Fibroblast of skin of right biceps (primary cell): ENCODE measurements at places on chromosomes 7 and 10.
A peak's percentile ranks its signal among the peaks of the same experiment; 100 is the strongest.

- DNase-seq: no peak
Measured at GRCh38 chr7:1800902-1801301, 130.8 kb downstream of the ELFN1 start.

GRCh38 chr10:5888351-5888750 lies 1.3 kb downstream of the ANKRD16 start:
- peak; percentile 36 for DNase-seq

GRCh38 chr10:4525103-4525502 lies 300.9 kb upstream of the AKR1E2 start:
- DNase-seq: no peak

- DNase-seq: no peak
Measured at GRCh38 chr7:130879191-130879590, 145.2 kb upstream of the KLF14 start.

- DNase-seq: peak; percentile 76
Measured at GRCh38 chr10:102175415-102175814, 23.2 kb downstream of the NOLC1 start.

DNA sequence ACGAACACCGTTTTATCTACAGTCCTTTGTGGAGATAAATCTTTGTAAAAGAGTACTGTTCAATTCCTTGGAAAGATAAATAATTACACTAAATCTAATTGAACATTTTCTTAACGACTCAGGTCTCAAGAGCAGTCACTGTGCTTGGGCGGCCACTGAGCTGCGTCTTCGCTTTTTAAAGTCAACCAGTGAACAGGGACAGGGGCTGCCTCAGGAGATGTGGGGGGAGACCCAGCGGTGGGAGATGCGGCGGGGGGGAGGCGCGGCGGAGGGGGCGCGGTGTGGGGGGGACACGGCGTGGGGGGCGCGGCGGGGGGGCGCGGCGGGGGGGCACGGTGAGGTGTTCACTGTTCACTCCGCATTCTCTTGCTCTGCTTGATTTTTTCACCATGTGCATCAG lies 39.8 kb downstream of the CAMK2B start:
- no peak for DNase-seq

GRCh38 chr7:88071994-88072714 lies 138.1 kb downstream of the ADAM22 start:
- no peak for DNase-seq

- DNase-seq: peak; percentile 34
Measured at GRCh38 chr10:7153750-7154149, 257.1 kb downstream of the SFMBT2 start.

DNA sequence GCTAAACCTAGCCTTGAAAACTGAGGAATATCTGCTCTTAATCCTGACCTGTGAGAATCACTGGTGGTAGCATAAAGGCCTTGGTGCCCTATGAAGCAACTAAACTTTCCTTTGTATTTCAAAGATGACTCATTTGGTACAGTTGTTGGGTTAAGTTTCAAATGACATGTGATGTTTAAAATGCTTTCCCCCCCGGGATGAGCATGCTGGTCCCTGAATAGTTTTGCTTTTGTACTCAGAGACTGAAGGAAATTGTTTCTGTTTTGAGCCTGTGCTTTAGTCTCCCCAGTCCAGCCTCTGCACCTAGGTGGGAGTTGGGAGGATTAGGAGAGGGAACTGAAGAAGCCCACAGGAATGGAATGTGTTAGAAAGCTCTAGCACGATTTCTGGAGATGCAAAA lies 258.9 kb upstream of the NPY start:
- DNase-seq: peak; percentile 40

DNA sequence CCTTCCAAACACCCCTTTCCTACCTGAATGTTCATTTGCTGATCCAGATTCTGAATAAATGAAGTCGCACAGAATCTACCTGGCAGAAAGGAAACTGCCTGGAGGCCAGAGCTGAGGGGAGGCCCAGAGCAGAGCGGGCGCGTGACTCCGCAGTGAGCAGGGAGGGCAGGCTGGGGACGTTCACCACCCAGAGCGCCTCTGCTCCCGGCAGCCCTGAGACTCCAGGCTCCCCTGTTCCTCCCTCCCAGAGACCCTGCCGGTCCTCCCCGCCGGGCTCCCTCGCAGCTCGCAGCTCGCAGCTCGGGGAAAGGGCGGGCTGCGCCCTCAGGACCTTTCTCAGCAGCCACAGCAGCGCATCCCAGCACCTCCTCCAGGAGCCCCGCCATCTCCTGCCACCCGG lies 176.7 kb upstream of the ZNF32 start:
- no peak for DNase-seq

- DNase-seq: no peak
Measured at GRCh38 chr7:111593343-111593742, 31.1 kb upstream of the IMMP2L start.

DNA sequence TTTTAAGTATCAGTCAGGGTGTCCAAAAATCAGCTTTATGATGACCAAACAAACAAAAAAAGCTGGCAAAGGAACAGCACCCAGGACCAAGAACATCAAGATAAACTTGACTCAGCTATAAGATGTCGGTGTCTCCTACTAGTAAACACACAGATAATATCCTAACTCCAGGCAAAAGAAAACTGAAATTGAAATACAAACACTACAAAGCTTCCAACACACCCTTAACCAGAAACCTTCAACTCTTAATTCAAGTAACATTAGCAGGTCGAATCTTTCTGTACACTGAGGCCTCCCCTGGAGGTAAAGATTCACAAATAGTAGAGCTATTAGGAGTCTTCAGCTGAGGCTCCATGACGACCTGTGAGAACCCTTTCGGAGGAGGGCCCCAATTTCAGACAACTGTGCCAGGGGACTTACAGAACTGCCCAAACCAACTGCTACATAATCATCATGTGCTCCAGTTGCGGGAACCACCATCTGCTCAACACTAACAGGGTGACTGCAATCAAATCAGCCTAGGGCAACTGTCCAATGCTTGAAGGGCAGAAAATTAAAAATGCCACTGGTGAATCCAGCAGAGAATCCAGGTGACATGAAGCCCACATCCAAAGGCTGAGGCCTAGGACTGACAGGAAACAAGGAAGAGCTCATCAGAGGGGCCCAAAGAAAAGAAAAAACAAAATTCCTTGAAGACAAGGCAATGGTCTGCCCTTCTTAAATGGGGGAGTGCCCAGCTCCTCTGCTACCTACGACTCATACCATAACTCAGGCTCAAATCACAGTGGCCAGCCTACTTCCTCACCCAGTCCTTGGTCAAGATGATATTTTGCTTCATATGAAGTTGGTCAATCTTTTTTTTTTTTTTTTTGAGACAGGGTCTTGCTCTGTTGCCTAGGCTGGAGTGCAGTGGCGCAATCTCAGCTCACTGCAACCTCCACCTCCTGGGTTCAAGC lies 20.0 kb downstream of the XPNPEP1 start:
- DNase-seq: peak; percentile 17

DNA sequence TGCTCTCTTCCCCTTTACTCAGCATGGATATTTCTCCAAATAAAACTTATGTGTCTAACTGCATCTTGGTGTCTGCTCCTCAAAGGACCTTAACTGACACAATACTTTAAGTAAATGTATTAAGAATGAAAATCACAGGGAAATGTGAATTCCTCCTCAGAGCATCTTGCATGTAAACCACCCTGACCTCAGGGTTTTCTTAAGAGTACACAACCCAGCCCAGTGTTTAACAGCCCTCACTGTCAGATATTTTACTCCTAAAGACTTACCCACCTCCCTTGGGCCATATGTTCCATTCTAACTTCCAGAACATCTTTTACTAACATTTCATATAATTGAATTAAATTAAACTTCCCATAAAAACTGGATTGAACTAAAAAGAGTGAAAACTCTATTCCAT lies 315.3 kb downstream of the HPSE2 start:
- no peak for DNase-seq

DNA sequence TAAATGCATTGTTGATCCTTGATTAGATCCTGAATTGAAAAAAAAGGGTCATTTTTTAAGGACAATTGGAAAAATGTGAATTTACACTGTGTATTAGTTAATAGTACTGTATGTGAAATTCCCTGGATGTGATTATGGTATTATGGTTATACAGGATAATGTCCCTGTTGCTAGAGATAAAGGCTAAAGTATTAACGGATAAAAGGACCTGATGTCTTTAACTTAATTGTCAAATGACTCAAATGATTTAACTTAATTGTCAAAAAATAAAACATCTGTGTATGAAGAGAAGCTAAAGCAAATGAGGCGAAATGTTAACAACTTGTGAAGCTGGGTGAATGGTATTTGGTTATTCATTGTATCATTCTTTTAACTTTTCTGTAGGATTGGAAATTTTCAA lies 48.8 kb downstream of the SUFU start:
- DNase-seq: no peak

DNA sequence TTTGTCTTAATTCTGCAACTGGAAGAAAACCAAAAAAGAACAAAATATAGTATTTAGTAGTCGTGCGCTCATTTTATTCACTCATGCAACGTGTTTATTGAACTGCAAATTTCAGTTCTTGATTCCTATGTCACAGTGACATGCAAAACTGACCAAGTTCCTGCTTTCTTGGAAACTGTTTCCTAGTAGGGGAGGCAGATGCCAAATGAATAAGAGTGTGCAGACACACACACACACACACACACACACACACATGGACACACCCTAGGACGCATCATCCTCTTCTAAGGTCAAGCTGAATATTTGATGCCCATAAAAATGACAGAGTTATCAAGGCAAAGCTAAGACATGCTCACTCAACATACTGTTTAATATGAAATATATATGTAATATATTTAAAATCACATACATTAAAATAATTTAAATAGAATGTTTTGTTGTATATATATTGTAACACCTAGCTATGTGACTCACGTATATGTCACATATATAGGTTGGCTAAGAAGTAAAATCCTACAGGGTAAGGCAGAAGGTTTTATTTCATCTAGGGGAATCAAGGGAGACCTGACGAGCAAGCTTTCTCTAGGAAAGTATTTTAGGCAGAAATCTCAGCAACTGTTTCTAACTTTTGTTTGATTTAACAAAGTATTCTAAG lies 79.6 kb downstream of the SVIL start:
- DNase-seq: peak; percentile 27

DNA sequence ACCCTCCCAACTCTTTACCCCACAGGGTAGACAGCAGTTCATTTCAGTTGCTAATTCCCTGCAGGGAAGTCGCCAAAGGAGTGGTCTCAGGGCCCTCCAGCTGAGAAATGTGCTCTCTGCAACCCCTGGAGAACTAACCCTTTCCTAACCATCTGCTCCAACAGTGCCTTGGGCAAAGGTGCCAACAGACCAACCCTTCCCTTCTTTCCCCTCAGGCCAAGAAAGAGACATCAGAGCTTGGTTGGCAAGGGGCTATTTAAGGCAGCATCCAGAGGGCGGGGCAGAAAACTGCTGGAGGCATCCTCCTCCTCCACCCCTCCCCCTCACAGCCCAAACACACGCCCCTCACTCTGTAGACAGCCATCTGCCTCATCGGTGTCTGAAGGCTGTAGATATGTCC lies 1.7 kb downstream of the SORBS1 start:
- no peak for DNase-seq

DNA sequence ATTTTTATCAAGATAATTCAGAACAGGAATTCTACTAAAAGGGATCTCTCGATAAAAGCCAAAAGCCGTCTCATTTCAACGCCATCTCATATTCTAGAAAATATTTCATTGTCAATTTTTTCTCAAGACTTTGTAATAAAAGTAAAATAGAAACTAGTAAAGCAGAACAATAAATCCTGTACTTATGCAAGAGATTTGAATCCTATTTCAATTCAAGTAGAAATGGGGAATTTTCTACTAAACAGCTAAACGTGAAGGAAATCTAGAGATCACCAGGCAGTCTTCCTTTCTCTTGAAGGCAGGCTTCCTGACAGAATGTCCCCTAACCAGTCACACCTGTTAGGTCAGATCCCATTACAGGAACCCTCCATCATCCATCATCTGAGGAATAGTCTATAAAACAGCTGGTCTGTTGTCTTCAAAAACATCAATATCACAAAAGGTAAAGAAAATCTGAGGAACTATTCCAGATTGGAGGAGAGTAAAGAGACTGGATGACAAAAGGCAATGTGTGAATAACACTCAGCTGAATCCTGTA lies 23.7 kb downstream of the USP6NL start:
- no peak for DNase-seq

GRCh38 chr7:108584211-108584610 lies 14.5 kb downstream of the DNAJB9 start:
- DNase-seq: no peak

- DNase-seq: no peak
Measured at GRCh38 chr10:106317554-106317953, 847.0 kb downstream of the SORCS1 start.
